Stimulated activated CD4-positive, alpha-beta T cell treated with anti-CD3 and anti-CD28 coated beads, Interleukin-1b, Interleukin-23, amount 100 ng/mL, for 4 hours (primary cell): ENCODE measurements at places on chromosomes 7 and 10.

DNA sequence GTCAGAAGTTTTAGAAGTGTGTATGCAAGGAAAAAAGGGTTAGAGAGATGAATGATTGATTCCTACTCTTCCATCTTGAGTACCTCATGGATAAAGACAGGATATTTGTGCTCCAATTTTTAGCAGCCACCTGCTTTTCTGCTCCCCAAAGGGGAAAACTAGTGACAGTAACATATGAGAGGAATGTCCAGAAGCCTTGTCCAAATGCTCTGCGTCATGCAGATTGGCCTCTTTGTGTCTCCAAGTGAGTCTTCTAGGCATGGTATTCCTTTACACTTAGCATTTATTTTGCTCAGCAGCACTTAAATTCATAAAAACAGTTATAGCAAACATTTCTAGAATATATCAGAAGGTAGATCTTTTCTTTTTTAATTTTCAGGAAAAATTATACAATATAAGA, 306.8 kb downstream of the CNTNAP2 start:
- DNase-seq: no peak

GRCh38 chr7:100584054-100584682, 1.8 kb downstream of the LRCH4 start:
- DNase-seq: no peak

DNA sequence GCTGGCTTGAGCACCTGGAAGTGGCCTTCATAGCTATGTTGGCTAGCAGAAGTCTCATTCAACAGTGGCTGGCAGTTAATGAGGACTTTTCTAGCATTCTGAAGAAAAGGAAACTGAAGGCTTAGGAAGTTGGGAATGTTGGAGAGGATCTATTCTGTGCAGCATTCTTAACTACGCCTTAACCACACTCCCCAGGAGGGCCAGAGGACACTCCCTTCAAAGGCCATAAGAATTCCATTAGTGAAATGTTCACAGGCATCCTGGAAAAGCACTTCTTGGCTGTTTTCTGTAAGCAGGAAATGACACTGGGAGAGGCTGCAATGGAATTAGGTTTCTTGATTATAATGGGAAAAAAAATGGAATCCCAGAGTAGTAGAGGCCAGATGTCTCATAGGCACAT, 188.9 kb downstream of the ARHGAP12 start:
- DNase-seq: no peak

DNA sequence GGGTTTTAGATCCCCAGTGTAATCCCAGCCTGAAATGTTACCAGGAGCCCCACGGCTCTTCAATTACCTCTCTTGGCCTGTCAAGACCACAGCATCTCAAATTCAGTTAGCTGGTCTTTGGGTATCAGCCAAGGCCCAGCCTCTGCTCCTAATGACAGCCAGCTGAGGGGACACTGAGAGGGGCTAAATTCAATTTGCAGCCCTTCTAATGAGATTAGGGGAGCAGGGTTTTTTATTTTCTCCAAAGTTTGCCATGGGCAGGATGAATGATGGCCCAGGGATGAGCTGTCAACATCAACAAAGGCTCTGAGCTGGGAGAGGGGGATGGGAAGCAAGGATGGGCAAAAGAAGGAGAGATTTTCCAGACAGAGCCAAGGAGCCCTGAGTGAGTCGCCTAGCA, 116.8 kb upstream of the TBX20 start:
- no peak for DNase-seq

DNA sequence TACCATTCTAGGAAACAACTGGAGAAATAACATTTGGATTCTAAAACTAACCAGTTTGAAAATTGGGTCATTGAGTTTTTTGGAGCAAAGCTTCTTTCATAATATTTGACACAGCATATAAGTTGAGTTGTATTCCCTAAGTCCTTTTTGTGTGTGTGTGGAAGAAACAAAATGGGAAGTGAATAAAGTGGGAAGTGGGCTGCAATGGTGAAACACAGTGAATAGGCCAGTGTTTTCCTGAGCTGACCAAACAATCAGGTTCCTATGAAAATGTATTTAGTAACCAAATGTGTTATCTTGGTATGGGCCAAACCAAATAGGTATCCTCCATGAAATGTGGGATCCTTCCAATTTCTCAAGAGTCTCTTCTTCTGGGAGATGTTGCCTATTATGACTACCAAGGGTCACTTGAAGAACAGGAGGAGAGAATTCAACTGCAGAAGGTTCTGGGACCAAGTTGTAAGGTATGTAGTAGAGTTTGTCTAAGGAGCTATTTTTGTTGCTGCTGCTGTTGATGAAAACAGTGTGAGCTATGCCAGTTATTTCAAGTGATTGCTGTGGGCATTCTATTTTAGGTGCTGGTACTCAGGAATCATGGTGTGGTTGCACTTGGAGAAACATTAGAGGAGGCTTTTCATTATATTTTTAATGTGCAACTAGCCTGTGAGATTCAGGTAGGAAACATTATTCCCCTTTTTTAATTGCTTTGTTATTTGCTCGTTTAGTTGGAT, 88.3 kb upstream of the MXI1 start:
- DNase-seq: no peak
